ENCODE measurements at places on chromosomes 6 and 20.

DNA sequence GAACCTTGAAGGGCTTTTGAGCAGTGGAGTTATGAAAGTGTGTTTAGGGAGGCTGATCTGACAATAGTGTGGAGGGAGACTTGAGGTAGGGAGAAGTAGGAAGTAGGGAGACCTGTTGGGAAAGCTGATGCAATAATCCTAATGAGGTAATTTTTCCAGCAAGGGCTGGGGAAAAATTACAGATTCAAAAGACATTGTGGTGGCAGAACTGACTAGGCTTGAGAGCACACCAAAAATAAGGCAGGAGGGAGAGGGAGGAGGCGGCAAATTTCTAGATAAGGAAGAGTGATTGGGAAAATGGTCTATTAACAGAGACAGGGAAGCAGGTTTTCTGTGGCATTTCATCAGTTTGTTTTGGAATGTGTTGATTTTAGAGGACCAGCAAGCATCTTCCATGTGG, 5.5 kb downstream of the PRRT1 start:
- DNase-seq = no peak

GRCh38 chr6:150299873-150300485, 68.8 kb upstream of the IYD start:
- DNase-seq = no peak

GRCh38 chr20:57524511-57525176, at the start of gene CTCFL:
TSS of gene CTCFL (minus strand) at chr20:57525140. CDS start at chr20:57524205, 935 bp downstream.
- no peak for DNase-seq

- no peak for DNase-seq
Measured at GRCh38 chr6:109060571-109060970, 34.1 kb downstream of the SESN1 start.

DNA sequence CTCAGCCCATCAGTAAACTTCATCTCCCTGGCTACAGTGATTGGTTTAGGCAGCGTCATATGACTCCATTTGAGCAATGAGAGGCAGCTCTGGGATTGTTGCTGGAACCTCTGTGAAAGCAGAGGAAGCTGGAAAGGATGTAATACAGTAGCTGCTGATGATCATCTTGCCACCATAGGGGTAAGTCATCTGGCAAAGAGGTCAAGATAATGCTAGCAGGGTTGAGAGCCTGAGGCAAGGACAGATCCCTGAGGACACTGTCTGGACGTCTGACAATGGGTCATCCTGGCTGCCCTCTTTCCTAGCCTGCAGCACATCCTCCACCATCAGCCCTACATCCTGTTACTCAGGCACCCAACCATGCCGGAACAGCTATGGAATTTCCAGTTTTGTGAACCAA, 25.5 kb upstream of the FKBP1A start:
- no peak for DNase-seq

DNA sequence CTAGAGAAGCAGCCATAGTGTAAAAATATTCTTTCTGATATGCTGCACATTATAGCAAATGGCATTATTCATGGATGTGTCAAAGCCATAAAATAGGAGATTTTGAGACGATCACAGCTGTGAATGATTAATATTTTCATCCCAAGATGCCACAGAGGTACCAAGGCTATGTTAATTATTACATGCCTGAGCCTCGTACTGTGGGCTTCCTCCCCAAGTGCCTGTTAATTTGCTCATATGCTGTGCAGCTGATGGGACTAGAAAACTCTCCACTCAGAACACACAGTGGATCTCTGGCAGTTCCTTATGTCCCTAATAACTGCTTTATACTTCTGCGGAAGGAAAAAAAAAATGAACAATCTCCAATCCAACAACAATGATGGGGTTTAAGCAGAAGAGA, 184.9 kb upstream of the TSHZ2 start:
- no peak for DNase-seq

GRCh38 chr6:41535766-41536165, 10.4 kb upstream of the FOXP4 start:
- DNase-seq = no peak

GRCh38 chr6:139882234-139882633, 507.8 kb upstream of the CITED2 start:
- DNase-seq = no peak

GRCh38 chr20:1014471-1014870, 12.4 kb upstream of the RSPO4 start:
- DNase-seq = no peak

Measured in OCI-LY7 (cell line).